ENCODE measurements at places on chromosomes 3 and 15.

- no peak for DNase-seq
These were observed 67.8 kb upstream of the SNTN start for GRCh38 chr3:63584681-63585080.

- peak; percentile 19 for DNase-seq
These were observed 165.1 kb downstream of the PPM1L start for GRCh38 chr3:160921020-160921635.

DNA sequence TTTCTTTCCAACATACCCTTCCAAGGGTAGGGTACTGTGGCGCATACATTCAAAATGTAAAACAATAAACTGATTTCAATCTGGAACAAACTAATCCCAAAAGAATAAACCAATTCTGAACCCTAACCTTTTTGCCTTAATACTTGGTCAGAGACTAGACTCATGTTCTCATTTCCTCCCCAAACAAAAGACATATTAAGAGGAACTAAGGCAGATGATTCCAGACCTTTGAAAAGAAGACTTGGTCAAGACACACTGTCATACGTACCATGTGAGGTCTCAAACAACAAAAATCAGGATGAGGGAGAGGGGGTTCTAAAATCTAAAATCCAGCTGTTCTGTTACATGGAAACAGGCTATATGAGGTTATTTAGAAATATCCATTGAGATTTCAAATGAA is 102.1 kb downstream of the RFTN1 start:
- no peak for DNase-seq

- DNase-seq = no peak
These were observed 22.5 kb upstream of the SPTSSB start for GRCh38 chr3:161393803-161394202.

DNA sequence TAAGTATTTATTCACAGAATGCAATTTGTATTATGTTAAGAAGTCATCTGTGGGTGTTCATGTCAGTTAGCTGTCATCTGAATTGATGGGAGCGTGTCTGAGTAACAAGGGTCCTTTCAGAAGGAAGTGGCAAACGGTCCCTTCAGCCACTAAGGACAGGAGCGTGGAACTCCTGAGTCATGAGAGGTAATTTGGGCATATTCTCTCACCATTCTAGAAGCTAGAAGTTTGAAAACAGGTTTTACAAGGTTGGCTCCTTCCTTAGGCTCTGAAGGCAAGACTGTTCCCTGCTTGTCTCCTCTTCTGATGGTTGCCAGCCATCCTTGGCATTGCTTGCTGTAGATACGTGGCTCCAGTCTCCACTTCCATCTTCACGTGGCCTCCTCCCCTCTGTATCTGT is 19.7 kb downstream of the ABHD2 start:
- DNase-seq = no peak

Data from NCI-H1436 (cell line).